ENCODE measurements at places on chromosomes 11 and 22.
A peak's percentile ranks its signal among the peaks of the same experiment; 100 is the strongest.

DNA sequence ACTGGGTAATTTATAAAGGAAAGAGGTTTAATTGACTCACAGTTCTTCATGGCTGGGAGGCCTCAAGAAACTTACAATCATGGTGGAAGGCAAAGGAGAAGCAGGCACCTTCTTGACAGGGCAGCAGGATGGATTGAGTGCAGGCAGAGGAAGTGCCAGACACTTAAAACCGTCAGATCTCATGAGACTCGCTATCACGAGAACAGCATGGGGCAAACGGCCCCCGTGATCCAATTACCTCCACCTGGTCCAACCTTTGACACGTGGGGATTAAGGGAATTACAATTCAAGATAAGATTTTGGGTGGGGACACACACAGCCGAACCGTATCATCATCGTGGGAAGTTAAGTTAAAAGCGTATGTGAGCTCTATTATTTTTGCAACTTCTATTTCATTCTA lies 71.4 kb upstream of the SYN3 start:
- no peak for DNase-seq

- no peak for DNase-seq
These were observed 38.6 kb downstream of the IGF2 start for GRCh38 chr11:2100361-2101170.

GRCh38 chr22:22802339-22802970 lies 85.2 kb upstream of the IGLL5 start:
- DNase-seq: no peak

GRCh38 chr11:134120921-134121526 lies 52.2 kb downstream of the JAM3 start:
- no peak for DNase-seq

DNA sequence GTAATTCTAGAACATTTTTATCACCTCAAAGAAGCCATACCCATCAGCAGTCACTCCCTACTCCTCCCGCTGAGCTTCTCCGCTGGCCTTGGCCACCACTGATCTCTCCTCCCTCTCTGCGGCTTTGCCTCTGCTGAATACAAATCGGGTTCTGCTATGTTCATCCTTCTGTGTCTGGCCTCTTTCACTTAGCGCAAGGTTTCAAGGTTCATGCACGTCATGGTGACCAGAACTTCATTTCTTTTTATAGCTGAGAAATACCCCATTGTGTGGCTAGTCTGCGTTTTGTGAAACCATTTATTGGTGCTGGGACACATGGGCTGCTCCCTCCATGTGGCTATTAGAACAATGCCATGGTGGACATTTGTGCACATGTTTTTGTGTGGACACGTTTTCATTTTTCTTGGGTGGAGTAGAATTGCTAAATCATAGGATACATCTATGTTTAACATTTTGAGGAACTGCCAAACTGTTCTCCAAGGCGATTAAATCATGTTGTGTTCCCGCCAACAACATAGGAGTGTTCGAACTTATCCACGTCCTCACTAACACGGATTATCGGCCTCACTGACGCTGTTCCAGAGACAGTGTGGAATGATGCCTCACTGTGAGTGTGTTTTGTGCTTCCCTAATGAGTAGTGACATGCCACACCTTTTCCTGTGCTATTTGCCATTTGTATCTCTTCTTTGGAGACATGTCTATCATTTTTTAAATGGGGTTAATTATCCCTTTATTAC lies 24.2 kb upstream of the KRTAP5-6 start:
- no peak for DNase-seq

- DNase-seq: no peak
These were observed 73.7 kb upstream of the NECTIN1 start for GRCh38 chr11:119802670-119803069.

DNA sequence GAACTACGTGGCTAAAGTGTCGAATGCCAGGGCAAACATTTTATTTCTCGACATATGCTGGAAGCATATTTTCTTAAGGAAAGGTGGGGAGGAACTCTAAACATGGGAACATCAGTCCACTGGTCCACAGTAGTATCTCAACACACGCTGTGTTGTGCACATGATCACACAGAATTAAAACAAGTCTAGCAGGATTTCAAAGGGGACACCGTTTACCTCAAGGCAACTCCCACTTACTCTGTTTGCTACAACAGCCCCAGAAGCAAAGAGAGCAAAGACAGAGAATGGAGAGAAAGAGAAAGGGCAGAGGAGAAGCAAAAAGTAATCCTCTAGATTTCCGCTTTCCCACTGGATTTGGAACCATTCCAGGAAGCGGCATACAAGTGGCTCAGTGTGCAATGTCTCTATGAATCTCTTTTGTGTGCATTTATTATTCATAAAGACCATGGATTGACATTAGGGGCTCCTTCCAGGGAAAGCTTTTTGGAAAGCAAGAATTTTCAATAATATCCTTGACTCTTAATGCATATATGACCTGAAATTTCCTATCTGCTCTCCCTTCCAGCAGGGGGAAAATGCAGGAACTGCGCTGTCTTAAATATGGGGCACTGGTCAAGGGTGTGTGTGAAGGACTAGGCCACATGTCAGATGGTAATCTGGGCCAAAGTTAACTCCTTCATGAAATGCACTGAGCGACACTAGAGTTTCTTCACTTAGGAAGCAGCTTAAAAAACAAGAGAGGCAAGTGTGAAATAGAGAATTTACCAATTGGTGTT lies 34.8 kb upstream of the CCDC34 start:
- no peak for DNase-seq

- DNase-seq: no peak
These were observed 1.9 kb downstream of the BTG4 start for GRCh38 chr11:111510311-111510710.

- DNase-seq: no peak
These were observed 63.5 kb downstream of the FAM83F start for GRCh38 chr22:40058265-40058664.

DNA sequence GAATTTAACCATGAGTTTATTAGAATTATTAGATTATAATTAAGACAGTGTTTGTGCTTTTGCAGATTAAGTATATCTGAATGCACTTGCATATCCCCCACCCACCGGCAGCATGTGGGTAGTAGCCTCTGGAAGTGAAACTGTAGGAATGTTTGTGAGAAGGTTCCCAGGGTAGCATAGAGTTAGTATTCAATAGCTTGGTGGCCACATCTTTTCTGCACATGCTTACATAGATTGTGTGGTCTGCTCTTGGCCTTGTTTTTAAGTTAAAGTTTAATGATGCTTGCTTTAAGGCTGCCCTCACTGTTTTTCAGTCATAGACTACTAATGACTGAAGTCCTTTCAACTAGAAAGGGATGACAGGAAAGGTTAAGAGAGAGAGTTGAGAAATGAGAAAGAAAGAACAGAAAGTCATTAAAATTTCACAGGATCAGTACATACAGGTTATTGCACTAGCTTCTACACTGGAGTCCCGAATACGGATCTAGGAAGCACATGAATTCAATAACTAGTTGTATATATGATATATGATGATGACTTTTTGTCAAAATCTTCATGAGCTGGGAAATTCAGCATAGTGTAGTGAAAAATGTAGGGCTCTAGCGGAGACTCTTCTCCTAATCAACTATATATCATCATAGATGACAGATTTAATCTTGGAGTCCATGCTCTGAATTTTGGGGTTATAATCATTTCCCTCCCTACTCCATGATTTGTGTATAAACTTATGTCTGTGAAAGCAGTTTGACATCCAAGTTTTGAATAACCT lies 137.1 kb downstream of the ARHGAP42 start:
- DNase-seq: no peak

DNA sequence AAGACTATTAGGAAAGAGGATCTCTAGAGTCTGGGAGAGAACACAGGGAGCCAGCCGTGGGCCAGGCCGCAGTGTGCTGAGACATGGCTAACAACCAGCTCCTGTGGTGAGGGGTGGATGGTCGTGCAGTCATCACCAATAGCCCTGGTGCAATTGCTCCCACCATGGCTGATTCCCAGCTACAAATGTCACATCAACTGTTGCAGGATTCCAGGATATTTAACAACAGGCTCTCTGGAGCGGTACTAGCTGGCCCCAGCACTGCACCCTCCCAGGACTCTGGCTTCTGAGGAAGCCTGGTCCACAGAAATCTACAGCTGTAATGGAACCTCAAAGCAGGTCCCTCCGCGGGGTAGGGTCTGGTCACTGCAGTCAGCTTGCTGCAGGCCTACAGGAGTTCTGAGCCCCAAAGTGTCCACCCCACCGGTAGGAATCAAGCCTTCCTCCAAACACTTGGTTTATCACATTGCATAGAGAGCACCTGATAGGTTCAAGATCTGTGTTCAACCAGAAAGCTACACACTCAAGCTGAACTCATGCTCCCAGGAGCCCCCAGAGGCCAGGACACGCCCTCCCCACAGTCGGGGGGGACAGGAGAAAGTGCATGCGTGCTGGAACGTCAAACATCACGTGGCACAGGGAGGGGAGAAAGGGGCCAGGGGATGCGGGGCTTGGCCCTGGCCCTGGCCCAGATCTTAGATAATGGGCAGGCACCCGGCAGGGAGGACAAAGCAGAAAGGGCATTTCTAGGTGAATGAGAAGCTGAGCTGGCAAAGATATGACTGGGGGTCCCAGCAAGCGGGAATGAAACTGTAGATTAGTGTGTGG lies 609.0 kb downstream of the TBC1D22A start:
- DNase-seq: peak; percentile 18

GRCh38 chr11:14340721-14341120 lies 18.3 kb downstream of the RRAS2 start:
- DNase-seq: no peak

GRCh38 chr11:109075976-109076375 lies 346.0 kb upstream of the C11orf87 start:
- DNase-seq: no peak

DNA sequence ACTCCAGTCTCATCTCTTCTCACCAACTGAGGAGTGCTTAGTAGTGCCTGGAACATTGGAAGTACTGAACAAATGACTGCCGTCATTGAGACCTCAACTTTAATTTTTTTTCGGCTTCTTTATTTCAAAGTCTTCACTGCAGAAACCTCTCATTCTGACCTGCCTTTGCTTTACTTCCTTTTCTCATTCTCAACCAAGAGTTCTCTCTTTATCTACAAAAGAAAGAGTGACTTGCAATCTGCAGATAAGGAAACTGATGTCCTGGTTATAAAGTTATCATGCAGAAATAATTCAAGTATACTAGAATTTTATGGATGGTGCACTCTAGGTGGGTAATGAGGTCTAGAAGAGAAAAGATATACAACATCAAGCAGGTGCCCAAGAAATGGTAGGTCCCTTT lies 1.2 kb upstream of the EED start:
- no peak for DNase-seq
